ENCODE measurements at places on chromosomes 3 and 15.
A peak's percentile ranks its signal among the peaks of the same experiment; 100 is the strongest.

DNA sequence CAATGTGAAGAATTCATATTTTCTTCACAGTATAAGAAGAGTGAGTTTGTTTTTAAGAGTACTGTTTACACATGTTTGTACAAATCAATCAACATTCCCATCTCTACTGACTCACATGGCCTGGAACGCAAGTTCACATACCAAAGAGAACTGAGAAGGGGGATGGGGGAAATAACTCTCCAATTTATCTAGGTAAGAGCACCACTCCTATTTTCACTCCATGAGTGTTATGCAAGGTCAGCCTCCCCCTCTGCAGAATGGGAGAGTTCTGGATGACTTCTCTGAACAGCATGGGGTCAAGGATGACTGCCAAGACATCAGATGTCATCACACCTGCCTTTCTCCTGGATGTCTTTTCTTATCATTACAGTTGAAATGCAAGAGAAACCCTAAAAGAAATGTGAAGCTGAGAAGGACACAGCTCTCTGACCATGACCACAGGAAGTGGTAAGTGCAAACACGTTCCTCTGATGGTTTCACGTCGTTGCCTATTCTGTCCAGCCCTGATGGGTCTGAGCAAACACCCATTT is 95.2 kb downstream of the SEMA6D start:
- no peak for DNase-seq

- peak; percentile 34 for DNase-seq
Observed at GRCh38 chr3:129942296-129942695, 32.2 kb upstream of the TRH start.

- no peak for DNase-seq
Observed at GRCh38 chr3:177257625-177258024, 60.3 kb upstream of the TBL1XR1 start.

GRCh38 chr3:190591080-190591479 is 77.2 kb downstream of the IL1RAP start:
- DNase-seq, result no peak

GRCh38 chr15:84598993-84599392 is 1.8 kb upstream of the ZSCAN2 start:
- peak; percentile 49 for DNase-seq

- DNase-seq, result peak; percentile 7
Observed at GRCh38 chr15:77418391-77418965, 1.4 kb downstream of the PEAK1 start.

All from fibroblast of gingiva (primary cell).